ENCODE measurements at places on chromosomes 3 and 15.

DNA sequence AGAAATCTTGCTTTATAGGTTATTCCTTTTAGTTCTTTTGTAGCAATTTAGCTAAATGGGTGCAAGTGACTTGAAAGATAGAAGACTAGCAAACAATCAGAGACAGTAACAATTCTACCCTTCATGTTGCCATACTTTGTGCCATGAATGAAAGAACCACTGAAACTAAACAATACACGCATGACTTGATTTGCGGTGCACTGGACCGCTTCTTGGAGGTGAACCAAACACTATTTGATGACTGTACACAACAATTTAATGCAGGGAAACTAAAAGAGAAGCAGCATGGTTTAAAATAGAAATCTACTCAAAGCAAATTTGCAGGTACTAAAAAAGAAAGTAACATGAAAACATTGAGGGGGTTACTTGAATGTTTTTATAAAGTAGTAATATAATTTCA is 331.0 kb upstream of the RARB start:
- DNase-seq, result no peak

DNA sequence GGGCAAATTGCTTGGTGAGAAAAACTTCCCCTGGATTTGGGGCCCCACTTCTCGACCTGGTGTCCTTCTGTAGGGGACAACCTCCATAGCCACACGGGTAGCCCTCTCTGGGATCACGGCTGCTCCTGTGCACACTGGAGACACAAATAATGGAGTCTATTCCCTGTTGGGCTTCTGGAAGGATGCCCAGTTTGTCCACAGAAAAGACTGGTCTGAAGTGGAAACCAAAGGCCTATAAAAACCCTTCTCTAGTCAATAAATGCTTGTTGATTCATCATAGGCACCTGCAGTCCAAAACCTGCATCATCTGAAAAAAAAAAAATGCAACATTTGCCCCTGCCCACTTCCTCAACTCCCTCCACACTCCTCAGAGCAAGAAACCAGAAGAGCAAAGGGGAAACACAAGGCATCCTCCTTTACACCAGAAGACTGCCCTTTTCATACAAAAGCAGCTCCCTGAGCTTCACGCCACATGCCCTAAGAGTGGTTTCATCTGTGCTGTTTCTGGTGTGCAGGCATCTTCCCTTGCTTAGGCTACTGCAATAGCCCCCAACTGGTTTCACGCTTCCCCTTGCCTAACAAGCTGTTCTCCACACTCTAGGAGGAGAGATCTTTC is 36.3 kb downstream of the SRGAP3 start:
- DNase-seq, result no peak

- peak; percentile 35 for DNase-seq
Measured at GRCh38 chr15:94327356-94327936, 96.1 kb downstream of the MCTP2 start.

DNA sequence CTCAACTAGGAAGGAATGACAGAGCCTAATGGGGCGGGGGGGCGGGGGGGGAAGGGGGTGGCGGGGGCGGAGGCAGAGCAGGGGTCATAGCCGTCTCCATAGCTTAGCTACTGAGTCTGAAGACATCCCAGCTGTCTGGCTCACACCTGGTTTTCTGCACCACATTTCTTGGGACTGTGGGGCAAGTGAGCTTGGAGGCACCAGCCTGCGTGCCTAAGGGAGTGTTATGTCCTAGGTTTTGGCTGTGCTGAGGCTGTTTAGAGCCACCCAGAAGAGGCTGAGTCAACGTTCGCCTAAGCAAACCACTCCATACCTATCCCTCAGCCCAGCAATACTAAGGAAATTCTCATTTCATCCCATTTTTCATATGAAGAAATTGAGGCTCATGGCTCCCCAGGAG is 1.4 kb downstream of the IL17RD start:
- no peak for DNase-seq

DNA sequence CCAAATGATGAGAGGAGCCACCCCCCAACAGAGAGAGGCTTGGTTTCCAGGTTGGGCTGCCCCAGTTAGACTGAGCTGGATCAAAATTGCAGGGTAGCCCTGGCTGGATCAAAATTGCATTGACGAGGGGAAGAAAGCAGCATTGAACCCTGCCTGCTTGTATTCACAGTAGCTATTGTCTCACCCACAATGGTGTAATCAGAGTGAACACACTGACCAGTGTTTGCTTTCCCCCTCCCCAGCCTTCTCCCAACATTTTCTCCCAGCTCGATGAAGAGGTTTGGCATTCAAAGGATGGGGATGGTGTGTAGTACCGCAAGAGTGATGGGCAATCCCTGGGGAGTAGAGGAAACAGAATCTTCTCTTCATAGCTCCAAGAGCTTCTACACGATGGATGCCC is 223.8 kb downstream of the ADAMTS9 start:
- DNase-seq, result no peak

- DNase-seq, result peak; percentile 5
Measured at GRCh38 chr3:156382458-156383346, 172.2 kb downstream of the SSR3 start.

DNA sequence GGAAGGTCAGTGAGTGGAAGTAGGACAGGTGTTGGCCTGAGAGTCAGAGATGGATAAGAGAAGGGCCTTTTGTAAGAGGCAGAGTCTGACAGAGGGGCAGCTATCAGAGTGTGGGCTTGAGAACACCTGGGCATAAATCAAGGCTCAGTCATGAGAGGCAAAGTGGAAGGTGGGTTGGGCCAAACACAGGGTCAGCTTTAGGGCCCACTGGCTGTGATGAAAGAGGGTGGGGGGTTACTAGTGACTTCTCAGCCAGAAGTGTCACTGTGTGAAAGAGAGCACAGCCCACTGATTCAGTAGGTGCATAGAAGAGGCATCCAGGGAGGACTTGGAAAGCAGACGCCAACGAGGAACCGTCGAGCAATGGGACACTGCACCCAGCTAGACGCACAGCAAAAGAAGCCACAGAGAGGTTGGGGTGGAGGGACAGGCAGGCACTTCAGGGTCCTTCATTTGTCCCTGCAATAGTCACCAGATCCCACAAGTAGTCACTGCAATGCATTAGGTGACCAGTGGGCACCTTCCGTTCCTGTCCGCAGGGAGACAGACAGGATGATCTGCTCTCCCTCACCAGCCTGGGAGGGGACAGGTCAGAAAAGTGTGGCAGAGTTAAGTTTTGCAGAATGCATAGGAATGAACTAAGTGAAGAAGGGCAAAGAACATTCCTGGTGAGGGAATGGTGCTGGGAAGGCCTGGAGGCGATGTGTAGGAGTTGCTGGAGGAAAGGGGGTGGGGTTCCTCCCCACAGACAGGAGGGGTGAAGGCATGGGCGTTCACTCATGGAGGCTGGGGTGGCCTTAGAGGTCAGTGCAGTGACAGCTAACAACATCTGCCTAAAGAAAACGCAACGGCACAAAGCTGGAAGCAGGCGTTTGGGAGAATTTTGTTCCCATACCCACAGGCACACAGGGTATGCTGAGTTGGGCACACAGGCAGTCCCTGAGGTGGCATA is 36.3 kb downstream of the MESD start:
- no peak for DNase-seq

- no peak for DNase-seq
Measured at GRCh38 chr3:136612512-136612911, 139.7 kb downstream of the STAG1 start.

DNA sequence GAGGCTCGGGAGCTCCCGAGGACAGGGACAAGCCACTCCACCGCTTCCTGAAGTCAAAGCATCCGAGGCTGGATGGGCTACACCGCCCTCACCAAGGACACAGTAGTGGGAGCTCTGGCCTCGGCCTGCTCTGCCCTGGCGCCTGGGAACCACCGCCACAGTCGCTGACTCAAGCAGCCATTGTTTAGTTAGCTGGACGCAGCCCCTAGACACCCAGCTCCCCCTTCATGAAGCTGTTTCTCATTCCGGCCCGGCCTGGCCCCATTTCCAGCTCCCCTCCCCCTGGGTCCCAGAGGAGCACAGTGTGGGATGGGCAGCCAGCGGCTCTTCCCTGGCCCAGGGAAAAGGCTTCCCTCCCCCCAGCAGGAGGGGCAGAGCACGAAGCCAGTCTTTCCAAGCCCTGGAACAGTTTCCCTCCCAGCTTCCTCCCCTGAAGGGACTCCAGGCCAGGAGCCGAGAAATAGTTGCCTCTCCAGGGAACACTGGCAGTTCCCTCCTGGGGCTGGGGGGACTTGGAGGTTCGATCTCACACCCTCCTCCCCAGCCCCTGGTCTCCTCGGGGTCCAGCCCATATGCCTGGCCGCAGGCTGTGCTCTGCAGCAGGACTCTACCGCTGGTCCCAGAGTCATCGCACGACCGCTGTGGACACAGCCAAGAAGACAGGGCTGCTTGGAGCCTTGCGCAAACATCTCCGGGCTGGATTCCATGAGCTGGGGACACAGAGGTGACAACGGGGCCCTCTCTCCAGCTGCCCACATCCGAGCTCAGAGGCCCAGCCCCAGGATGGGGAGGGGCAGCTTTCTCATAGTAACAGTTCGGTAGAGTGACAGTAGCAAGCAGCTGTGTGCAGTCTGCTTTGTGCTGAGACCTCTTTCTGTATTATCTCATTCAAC is 10.0 kb downstream of the PLXND1 start:
- peak; percentile 95 for DNase-seq

DNA sequence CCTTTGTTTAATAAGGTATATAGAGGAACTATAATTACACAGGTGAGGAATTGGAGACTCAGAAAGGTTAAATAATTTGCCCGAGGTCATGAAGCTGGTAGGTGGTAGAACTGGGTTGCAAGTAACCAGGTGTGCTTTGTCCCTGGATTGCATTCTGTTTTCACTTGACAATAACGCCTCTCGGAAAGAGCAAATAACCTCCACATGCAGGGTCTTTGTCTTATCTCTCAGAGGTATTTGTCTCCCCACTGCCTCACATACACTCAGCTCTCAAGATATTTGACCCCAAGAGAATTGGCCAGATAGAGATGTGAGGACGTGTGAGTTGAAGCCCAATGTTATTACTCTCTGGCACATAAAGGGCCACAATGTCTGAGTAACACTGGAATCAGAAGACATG is 320.9 kb upstream of the ONECUT1 start:
- no peak for DNase-seq

- DNase-seq, result no peak
Measured at GRCh38 chr3:78976200-78976599, 791.6 kb downstream of the ROBO1 start.

DNA sequence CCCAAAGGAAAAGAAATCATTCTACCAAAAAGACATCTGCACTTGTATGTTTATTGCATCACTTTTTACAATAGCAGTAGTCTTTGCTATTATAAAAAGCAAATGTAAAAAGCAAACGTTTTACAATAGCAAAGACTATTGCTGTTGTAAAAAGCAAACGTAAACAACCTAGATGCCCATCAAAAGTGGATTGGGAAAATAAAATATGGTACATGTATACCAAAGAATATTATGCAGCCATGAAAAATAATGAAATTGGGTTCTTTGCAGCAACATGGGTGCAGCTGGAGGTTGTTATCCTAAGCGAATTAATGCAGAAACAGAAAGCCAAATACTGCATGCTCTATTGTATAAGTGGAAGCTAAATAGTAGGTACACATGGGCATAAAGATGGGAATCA is 97.3 kb upstream of the ZBTB20 start:
- DNase-seq, result no peak

DNA sequence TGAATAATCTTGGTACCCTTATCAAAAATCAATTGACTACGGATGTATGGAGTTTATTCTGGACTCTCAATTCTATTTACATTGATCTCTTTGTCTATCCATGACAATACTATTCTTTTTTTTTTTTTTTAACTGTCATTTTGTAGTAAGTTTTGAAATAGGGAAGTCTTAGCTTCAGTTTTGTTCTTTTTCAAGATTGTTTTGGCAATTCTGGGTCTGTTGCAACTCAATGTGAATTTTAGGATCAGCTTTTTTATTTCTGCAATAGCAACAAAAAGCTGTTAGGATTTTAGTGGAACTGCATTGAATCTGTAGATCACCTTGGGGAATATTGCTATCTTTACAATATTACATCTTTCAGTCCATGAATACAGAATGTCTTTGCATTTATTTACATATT is 21.4 kb downstream of the BTLA start:
- DNase-seq, result no peak

GRCh38 chr3:35638251-35638979 is 910 bp upstream of the ARPP21 start:
- DNase-seq, result no peak

DNA sequence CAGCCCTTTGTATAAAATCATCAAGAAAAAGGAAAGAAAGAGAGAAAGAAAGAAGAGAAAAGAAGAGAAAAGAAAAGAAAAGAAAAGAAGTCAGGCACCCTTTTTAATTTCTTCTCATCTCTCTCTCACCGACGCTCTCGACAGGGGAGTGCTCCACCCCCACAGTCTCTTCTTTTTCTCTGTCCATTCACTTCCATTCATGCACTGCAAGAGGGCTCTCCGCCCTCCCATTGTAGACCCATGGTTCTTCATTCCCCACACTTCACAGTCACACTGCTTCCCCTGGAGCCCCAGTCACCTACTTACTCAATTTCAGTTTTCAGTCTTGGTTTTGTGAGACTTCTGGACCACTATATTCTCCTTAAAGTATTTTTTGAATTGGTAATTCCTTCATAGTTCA is 254.7 kb downstream of the SOX2 start:
- no peak for DNase-seq

- peak; percentile 14 for DNase-seq
Measured at GRCh38 chr3:144039661-144040060, 68.0 kb downstream of the DIPK2A start.

DNA sequence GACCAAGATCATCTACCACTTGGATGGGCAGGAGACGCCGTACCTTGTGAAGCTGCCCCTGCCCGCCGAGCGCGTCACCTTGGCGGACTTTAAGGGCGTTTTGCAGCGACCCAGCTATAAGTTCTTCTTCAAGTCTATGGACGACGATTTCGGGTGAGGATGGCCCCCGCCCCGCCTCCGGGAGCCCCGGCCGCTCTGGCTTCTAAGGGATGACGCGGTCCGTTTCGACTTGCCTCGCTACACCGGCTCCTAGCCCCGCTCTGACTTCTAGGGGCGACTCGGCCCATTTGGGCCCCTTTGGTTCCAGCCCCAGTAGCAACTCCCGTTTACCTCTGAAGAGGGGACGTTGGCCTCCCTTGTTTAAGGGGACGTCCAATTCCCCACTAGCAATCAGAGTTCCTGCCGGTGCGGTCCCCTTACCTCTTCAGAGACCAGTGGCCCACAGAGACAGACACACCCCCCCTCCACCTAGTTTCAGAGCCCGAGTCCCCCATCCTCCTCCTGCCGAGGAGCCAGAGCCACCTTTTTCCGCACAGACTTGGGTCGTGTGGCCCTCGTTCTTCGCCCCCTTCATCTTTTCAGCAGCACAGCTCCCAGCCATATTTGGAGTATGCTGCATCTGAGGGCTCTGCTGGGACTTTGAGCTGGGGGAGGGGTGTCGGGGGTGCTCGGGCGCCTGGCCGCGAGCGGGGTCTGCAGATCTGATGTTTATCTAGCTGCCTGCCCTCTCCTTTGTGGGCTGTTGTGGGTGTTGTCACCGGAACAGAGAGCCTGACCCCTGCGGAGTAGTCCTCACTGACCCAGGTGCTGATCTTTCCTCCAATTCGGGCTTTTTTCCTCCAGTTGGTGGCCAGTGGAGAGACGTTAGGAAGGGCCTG is 706 bp downstream of the DVL3 start:
- no peak for DNase-seq

GRCh38 chr15:101264011-101264410 is 12.2 kb upstream of the CHSY1 start:
- no peak for DNase-seq

- no peak for DNase-seq
Measured at GRCh38 chr3:63150880-63151279, 127.2 kb upstream of the SYNPR start.

All from fibroblast of skin of right quadriceps (primary cell).